ENCODE measurements at places on chromosomes 12 and 14.
A peak's percentile ranks its signal among the peaks of the same experiment; 100 is the strongest.

DNA sequence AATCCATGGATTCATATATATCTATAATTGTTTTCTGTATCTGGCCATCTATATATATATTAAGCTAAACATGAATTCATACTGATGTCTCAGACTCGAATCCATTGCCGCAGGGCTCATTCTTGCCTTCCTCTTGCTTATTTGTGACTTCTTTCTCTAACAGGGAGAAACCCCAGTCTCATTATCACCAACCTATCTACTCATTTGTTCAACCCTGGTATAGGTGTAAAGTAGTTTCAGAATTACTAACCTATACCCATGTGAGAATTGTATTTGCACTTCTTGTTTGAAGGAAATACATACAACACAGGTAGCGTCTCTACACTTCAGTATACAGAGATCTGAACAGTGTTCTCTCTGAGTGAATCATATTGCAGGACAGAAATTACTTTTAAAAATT lies 77.7 kb downstream of the PTPN11 start:
- DNase-seq, result no peak

- DNase-seq, result no peak
Measured at GRCh38 chr12:52533686-52534470, 13.7 kb upstream of the KRT5 start.

DNA sequence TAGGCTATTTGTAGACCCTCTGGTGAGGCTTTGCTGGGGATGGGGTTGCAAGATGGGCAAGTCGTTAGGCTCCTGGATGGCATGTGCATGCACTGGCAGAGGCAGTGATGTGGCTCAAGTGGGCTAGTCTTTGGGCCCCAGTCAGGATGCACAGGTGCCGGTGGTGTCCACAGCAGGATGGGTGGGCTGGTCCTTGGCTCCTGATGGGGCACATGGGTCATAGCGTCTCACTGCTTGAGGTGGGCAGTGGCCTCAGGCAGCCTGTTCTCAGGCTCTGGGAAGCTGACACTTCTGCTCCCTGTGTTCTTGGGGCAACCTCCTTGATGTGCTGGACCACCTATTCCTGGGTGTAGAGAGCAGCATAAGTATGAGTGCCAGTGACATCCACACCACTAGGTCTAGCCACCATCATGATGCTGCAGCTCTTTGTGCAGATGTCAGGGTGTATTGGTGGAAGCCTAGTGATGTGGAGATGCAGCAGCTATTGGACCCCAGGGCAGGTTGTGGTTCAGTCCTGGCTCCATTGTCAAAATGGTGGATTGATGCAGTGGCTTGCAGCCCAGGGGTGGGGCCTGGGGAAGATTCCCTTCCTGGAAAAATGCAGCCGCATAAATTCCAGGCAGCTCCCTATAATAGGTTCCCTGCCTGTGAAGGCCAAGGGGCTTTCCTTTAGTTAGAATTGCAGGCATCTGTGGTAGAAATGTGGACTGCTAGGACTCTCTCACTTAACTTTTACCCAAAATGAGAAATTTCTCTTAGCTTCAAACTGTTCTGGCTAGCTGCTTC lies 742.5 kb upstream of the MDGA2 start:
- DNase-seq, result no peak

GRCh38 chr12:114710151-114710550 lies 26.2 kb upstream of the TBX3 start:
- no peak for DNase-seq

GRCh38 chr12:12474931-12475795 lies 87.5 kb downstream of the DUSP16 start:
- peak; percentile 44 for DNase-seq

DNA sequence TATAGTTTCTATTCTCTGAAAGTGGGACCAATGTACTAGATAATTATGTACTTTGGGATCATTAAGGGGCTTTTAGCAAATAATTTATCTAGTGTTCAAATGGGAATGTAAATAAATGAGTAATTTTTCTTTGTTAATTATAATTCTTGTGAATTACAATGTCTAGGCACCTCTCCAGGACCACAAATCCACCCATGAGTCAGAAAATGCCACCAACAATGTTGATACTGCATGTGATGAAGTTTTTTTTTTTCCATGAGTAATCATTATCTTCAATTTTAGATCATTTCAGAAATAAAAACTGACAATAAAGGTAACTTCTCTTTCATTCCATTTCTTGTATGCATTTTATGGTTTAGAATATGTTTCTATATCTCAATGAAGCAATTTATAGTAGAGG lies 470.3 kb downstream of the VRK1 start:
- DNase-seq, result no peak

GRCh38 chr14:34368115-34368970 lies 93.7 kb downstream of the SPTSSA start:
- peak; percentile 77 for DNase-seq

DNA sequence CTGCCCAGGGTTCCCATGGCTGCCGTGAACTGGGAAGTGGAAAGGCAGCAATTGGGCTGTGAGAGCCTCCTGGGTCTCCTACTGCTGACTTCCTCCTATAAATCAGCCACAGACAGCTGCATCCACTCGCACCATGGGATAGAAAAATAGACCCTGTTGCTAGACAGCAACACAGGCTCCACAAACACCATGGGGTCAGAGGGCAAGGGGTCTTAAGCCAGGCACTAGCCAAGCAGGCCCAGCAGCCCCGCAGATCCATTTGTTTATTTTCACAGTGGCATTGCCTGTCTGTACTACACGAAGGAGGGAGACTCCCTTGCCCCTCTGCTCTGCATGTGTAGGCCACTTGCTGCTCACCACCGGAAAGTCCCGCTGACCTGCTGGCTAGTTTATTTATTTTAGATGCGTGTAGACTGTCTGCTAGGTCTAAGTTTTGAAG lies 139.8 kb downstream of the DACT1 start:
- peak; percentile 70 for DNase-seq

GRCh38 chr12:19689801-19690472 lies 250.6 kb downstream of the AEBP2 start:
- no peak for DNase-seq

DNA sequence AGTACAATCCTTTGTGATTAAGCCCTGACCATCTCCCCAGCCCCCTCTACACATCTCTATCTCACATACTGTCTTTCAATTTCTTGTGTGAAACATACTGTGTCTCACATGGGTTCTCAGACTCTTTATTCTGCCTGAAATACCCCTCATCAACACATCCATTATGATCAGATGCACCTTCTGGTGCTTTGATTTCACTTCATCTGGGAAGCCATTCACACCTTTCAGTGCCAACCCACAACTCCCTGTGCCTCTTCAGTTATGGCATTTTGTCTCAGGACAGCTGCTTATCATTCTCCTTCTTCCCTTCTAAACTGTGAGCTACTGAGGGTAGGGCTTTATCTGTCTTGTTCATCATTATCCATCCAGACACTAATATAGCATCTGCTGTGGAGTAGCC lies 58.8 kb downstream of the CKB start:
- DNase-seq, result no peak

GRCh38 chr12:29147731-29148595 lies 1.1 kb upstream of the FAR2 start:
- DNase-seq, result no peak

DNA sequence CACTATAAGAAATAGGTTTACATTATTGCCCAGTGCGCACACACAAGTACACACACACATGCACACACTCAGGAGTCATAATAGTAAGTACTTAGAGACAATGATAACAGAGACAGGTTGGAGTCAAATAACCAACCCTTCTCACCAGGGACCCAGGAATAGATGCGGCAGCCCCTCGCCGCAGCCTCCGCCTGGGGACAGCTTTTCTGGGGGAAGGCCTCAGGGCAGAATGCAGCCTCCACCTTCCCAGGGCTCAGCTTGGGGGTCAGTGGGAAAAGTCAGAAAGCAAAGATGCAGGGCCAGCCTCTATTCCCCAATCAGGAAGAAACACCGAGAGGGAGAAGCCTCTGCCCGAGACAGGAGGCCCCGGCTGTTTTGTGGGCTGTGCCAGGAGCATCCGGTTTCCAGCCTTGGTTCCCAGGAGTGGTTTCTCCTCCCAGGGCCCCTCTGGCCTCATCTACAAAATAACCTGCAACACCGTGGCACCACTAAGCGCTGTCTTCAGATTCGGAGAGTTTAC lies 23.4 kb upstream of the EIF5 start:
- DNase-seq, result no peak

DNA sequence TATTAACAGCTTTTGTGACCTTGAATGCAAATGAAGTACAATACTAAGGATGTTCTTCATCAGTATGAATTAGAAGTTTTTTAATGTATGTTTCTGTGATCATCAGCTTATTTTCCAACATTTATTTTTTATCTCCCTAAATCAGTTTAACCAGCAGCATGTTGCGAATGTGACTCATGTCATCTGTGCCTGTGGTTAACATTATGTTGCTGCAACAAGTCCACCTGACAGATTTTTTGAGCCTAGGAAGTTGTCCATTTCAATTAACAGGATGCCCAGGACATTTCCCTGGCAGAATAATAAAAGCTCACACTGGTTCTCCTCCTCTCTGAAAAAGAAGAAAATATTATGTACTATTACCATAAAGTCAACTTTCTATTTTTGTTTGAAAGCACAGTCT lies 155.5 kb downstream of the SYT1 start:
- peak; percentile 16 for DNase-seq

DNA sequence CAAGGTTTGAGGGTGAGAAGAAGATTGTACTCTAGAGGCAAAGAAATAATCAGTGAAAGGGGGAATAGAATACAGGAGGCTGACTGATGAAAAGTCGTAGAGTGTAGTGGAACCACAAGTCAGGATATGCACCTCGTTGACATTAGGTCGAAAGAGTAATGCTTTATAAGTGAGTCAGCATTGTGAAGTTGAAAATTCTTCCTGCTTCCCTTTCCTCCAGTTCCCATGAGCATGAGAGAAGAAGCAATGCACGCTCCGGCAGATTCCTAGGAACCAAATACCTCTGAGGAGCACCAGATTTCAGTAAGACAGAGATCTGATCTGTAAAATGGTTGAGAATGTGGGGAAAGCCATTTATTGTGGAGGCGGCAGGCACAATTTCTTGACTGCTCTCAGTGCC lies 16.5 kb downstream of the CCER1 start:
- peak; percentile 78 for DNase-seq

GRCh38 chr14:63545431-63545830 lies 2.3 kb upstream of the PPP2R5E start:
- DNase-seq, result no peak

- no peak for DNase-seq
Measured at GRCh38 chr14:22007363-22007762, 333.7 kb upstream of the OR4E1 start.

- DNase-seq, result no peak
Measured at GRCh38 chr14:34175574-34175973, 224.7 kb upstream of the EGLN3 start.

- DNase-seq, result peak; percentile 16
Measured at GRCh38 chr12:105888696-105889095, 250.1 kb downstream of the NUAK1 start.

- DNase-seq, result no peak
Measured at GRCh38 chr12:33245434-33245833, 194.2 kb downstream of the SYT10 start.

DNA sequence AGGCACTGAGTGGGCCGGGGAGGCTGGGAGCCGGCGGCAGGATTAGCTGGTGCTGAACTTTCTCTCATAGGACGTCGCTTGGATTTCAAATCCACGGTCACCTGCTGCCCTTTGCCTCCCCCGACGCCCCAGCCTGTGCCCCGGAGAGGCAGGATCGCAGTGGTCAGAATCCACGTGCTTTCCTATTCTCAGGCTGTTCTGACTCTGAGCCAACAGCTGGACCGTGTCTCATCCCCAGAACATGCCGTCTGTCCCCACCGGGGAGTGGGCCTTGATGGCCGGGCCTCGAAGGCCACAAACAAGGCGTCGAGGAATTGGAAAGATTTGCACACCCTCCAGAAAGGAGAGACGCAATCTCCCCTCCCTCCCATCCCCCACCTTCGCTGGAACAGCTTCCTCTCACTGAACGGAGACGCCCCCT lies 18.5 kb upstream of the MLXIP start:
- no peak for DNase-seq

DNA sequence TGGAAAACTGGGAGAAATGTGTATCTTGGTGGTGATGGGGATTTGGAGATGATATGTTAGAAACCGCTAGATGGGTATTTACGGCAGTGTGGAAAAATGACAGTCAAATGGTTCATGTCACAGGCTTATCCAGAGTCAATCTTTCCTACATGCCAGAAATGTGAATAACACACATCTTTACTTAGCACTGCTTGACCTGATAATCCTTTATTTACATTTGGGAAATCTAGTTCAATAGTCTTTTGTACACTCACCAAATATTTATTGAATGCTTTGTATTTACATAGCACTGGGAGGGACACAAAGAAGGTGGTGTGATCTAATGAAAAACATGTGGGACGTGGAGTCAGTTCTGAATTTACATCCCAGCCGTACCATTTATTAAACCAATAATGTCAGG lies 208.2 kb downstream of the DIO2 start:
- peak; percentile 70 for DNase-seq

DNA sequence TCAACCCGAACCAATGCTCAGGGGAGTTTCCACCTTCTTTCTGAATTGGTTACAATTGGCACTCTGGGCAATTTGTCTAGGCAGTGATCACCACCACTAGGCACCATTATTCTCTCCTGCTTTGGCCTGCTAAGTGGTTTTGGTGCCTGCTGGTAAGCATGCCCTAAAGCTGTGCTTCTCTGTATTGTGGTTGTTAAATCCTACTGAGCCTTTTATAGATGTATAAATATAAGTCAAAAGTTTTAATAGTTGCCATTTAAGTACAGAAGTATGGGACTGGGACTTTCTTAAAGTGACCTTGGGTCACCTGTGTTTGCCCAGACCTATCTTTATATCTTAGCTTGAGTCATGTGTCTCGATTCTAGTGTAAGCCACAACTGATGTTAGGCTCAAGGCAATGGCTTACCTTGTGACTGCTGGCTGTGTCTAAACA lies 475.9 kb downstream of the SLC16A7 start:
- no peak for DNase-seq

DNA sequence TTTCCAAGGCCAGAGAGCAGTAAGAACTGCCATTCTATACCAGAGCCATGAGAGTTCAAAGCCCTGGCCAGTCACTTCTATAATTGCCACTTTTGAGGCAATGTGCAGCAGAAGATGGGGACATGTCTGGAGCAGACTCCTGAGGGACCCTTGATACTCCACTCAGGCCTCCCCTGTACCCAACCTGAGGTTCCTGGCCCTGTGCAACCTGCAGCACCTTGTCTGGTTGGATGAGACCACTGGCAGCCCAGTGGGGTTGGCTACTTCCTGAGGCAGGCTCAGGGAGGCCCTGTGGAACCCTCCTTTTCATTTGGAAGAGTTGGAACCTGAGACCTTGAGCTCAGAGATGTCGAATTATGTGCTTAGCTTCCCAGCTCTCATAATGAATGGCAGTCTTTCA lies 54.4 kb downstream of the GALNT16 start:
- DNase-seq, result no peak

- DNase-seq, result no peak
Measured at GRCh38 chr12:65787056-65787865, 37.0 kb upstream of the HMGA2 start.

DNA sequence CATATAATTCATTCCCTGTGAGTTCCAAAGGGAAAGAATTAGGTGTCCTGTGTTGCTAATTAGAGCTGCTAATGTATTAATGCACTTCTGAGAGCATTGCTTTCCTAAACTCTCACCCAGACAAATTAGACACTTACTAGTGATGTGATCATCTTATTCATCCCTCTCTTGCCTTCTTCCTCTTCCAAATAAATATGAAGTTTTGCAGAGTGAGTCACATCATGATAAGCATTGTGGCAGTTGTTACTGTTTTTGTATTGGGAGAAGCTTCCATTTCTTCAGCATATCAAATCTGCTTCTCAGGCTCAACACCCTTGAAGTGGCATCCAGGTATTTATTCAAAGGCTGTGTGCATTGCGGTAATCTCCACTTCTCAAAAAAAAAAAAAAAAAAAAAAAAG lies 37.3 kb upstream of the E2F7 start:
- DNase-seq, result peak; percentile 82

All from iris pigment epithelial cell (primary cell).